Stimulated activated CD4-positive, alpha-beta T cell treated with anti-CD3 and anti-CD28 coated beads, TNF-alpha, amount 100 ng/mL, for 48 hours (primary cell): ENCODE measurements at places on chromosomes 3 and 15.
A peak's percentile ranks its signal among the peaks of the same experiment; 100 is the strongest.

GRCh38 chr15:80058851-80059785, at the start of gene ZFAND6:
Gene ZFAND6 (plus strand): TSS chr15:80059676. CDS start chr15:80120345, 60,669 bp downstream.
- DNase-seq, result peak; percentile 96

- no peak for DNase-seq
Measured at GRCh38 chr15:93985176-93985575, 246.2 kb upstream of the MCTP2 start.

GRCh38 chr3:3532508-3532907, 266.7 kb upstream of the LRRN1 start:
- DNase-seq, result no peak

- DNase-seq, result no peak
Measured at GRCh38 chr15:87609474-87609873, 647.1 kb downstream of the NTRK3 start.

- no peak for DNase-seq
Measured at GRCh38 chr3:23575697-23576096, 230.1 kb upstream of the UBE2E1 start.

- no peak for DNase-seq
Measured at GRCh38 chr15:56824175-56824574, 90.9 kb upstream of the ZNF280D start.

DNA sequence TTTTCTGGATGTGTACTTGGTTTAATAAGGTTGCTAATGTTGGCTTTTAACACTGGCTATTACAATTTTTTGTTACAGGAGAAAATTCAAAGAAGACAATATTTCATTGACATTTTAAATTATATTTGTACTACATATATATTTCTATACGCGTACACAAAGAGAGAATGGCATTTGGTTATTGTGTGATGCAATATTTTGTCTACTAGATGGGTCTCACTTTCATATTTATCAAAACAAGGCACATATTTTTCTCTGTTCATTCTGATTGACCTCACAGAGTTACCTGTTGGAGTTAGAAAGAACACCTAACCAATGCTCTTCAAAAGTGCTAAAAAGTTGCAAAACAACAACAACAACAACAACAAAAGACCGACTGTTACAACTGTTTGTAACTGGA, 50.2 kb upstream of the VGLL3 start:
- no peak for DNase-seq

- DNase-seq, result no peak
Measured at GRCh38 chr3:158742871-158743663, 10.8 kb upstream of the RARRES1 start.

DNA sequence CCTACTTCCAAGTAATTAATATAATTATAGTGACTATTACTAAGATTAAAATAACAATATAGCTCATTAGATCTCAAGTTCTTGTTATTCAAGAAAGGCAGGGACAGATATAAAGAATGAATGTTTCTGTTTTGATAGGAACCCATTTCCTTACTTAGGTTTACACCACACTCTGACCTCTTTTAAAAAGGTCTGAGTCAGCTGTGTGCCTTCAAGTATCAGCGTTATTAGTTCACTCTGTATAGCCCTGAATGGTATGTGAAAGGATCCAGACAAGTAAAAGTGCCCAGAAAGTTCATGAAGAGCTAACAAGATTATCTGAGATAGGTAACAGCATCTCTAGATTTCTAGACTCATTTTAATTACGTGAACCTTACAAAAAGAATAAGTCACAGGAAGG, 28.9 kb downstream of the PDCD10 start:
- no peak for DNase-seq

DNA sequence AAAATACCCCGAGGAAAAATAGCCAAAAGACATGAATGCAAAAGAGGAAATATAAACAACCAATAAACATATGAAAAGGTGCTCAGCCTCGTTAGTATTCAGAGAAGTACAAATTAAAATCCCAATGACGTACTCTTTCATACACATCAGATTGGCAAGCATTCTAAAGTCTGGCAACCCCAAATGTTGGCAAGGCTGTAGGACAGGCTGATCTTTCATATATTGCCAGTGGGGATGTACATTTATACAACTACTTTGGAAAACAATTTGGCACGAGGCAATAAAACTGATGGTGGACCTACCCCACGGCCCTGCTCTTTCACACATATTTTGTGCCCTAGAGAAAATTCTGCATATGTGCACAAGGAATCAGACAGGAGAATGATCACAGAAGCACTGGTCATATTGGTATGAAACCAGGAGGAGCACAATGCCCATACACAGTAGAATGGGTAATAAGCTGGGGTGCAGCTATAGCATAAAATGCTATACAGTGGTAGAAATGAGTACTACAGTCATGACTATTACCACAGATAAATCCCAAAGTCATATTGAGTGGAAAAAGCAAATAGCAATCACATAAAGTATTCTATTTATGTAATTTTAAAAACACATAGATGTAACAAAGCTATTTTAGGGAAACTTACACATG, 176.0 kb upstream of the SLC24A5 start:
- no peak for DNase-seq

DNA sequence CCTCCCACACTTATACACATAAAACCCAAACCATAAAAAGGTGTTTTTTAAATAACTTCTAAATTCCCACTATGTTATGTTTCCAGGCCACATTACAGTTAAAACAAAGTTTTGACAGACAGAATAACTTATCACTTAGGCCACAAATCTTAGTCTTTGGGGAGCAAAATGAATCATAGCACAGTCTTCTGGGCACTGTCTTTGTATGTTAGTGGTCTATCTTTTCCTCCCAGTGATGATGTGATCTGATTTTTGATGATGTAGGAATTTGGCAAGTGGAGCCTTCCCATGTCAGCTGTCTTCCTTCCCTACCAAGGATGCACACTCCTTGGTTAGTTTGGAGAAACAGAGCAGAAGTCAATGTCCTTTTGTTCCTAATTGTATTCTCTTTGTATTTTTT, 67.3 kb downstream of the THSD4 start:
- no peak for DNase-seq
